Calu3 (cell line): ENCODE measurements at places on chromosomes 6 and 20. TPM values are rescaled to one million over a fixed set of nuclear protein-coding genes. Genes with fewer than 3 reads are reported as not detected.
A peak's percentile ranks its signal among the peaks of the same experiment; 100 is the strongest.

- peak; percentile 3 for DNase-seq
Observed at GRCh38 chr20:60372822-60373221, 414.6 kb downstream of the CDH26 start.

- DNase-seq, result no peak
Observed at GRCh38 chr6:48747040-48747439, 636.0 kb upstream of the PTCHD4 start.

DNA sequence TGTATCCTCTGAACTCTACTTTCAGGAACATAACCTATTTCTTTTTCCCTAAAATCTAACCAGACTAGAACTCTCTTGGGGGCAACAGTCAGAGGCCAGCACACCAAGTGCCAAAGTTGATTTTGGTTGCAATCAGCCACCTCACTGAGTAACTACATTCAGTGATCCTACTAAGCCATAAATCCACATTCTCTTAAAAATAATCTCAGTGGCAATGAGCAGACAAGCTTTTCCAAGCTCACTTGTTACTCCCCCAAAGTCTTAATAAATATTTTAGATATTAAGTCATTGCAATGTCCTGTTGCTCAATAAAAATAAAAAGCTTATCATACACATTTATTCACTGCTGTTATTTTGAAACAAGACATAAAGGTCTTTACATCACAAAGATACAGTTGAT lies 9.8 kb downstream of the RGS17 start:
- no peak for DNase-seq

- no peak for DNase-seq
Observed at GRCh38 chr6:157956171-157956730, 25.4 kb upstream of the SYNJ2 start.

Gene MAK
- 0.27 and 0.35 TPM in 2 replicates for total RNA-seq

DNA sequence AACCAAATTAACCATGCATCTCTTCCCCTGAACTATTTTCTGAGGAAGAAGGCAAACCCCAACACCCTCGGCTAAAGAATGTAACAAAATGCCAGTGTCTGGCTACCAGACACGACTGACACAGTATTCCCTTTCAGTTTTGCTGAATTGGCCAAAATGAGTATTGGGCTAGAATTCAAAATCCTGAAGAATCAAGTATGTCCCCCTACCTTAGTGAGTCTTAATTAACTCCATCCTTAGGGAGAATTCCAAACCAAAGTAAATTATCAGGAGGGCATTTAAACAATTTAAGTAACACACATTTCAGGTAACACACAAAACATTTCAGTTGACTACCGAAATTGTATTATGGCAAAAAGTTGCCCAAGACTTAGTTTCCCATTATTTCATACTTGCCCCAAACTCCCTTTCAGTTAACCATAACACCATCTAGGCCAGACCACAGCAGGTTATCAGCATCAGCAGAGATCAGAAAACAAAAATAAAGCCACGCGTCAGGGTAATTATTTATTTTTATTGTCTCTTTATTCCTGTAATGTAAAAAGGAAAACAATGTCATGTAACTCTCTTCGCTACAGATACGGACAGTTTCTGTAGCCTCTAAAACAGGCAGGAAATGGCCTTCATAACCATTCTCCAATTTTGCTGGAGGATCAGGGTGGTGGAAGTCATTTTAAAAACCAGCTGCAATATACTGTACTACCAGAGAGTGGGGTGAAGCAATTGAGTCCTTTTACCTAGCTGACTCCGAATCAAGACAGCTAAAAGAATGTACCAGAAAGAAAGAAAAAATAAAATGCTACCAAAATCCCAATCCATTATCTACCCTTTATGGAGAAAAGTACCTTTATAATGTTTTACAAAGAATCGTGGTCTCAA lies 1.9 kb downstream of the SNX5 start:
- DNase-seq, result no peak

Gene BANF2
- not detected in 2 replicates for total RNA-seq

GRCh38 chr20:830011-830521 lies 3.4 kb upstream of the FAM110A start:
- no peak for DNase-seq

- DNase-seq, result no peak
Observed at GRCh38 chr6:158793432-158793831, 25.7 kb downstream of the EZR start.

DNA sequence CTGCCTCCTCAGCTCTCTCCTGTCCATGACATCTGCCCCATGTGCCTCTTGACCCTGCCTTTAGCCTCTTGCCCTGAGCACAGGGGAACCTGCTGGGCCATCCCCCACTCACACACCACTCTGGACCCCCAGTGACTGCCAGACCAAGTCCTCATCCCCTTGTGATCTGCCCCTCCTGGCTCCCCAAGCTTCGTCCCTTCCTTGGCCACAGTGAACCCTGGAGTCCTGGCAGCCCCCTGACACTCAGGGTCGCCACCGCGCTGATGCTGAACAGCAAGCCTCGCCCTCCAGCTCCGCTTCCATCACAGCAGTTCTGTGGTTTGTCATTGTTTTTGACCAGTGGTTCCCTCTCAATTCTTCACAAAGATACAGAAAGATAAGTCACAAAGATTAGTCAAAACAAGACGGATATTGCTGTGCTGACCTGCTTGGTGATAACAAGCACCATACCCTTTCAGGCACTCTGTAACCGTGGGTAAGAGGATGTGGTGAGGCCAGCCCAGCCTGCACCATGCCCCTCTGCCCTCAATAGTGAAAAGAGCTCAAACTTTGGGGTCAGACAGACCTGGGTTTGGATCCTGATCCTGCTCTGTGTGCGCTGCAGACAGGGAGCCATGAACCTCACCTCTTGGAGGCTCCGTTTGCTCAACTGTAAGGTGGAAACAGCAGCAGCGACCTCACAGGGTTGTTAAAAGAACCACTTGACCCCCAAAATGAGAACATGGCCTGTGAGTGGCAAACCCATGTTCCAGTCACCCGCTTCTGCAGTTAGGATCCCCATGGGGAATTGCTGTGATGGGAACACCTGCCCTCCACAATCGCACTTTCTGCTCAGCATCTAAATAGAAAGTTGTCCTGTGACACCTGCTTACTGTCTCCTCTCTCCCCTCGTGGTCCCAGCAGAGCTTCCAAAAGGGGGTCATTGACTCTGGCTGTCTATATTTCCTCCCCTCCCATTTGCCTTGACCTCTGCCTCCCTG lies 114.5 kb downstream of the TOX2 start:
- no peak for DNase-seq

DNA sequence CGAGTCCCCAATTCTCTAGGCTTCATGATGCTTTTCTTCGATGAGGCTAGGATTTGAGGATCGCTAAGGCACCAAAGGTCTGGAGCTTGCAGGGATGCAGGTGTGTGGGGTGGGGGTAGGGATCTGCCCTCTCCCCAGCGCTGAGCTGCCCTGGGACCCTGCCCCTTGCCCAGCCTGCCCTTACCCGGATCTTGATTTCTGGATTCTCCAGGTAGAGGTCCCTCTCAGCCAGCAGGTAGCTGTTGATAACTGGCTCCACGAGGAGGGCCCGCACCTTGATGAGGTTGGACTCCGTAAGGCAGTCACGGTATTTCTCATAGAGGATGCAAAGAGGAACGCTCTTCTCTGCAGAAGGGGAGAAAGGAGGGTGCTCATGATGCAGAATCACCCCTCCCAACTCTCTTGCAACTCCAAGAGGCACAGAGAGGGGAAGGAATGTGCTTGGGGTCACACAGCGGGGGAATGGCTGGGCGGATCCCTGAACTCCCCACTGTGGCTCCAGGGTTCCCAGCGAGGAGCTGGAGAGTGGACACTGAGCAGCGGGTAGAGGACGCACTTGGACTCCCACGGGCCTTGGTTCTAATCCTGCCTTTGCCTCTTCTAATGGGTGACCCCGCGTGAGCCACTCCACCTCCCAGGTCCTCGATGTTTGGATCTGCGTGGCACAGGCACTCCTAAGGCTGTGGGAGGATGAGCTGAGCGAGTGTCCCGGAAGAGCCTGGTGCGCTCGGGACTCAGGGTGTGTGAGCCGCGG lies 32.7 kb downstream of the TGM2 start:
- no peak for DNase-seq

- peak; percentile 12 for DNase-seq
Observed at GRCh38 chr20:7980332-7981046, 39.1 kb downstream of the TMX4 start.

DNA sequence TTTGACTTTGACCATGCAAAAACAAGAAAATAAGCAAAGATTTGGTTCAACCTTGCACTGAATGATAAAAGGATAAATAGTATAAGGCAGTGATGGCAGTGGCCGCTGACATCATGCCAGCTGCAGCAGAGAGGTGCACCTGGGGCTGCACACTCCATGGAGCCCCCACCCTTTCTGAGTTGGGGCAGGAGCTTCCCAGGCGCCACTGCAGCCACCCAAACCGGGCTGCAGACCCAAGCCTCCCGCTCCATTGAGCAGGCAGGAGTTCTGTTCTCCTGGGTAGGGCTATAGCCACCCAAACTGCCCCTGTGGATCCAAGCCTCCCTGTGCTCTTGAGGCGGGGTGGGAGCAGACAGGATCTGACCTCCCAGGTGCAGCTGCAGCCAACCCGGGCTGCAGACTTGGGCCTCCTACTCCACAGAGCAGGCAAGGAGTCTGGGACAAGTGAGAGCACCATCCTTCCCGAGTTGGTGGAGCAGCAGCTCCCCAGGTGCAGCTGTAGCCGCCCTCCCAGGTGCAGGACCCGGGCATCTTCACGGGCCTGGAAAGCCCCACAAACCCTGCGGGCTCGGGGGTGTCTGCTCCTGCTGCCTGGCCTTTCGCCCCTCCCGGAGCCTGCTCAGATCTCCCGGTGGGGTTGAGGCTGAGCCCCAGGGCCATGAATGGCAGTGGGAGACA lies 537.9 kb downstream of the TENT5A start:
- DNase-seq, result no peak

- DNase-seq, result no peak
Observed at GRCh38 chr6:124873066-124873410, 89.2 kb upstream of the RNF217 start.

GRCh38 chr6:79702691-79703090 lies 71.6 kb downstream of the SH3BGRL2 start:
- no peak for DNase-seq

- DNase-seq, result peak; percentile 51
Observed at GRCh38 chr6:112337209-112337638, 9.9 kb upstream of the RFPL4B start.

DNA sequence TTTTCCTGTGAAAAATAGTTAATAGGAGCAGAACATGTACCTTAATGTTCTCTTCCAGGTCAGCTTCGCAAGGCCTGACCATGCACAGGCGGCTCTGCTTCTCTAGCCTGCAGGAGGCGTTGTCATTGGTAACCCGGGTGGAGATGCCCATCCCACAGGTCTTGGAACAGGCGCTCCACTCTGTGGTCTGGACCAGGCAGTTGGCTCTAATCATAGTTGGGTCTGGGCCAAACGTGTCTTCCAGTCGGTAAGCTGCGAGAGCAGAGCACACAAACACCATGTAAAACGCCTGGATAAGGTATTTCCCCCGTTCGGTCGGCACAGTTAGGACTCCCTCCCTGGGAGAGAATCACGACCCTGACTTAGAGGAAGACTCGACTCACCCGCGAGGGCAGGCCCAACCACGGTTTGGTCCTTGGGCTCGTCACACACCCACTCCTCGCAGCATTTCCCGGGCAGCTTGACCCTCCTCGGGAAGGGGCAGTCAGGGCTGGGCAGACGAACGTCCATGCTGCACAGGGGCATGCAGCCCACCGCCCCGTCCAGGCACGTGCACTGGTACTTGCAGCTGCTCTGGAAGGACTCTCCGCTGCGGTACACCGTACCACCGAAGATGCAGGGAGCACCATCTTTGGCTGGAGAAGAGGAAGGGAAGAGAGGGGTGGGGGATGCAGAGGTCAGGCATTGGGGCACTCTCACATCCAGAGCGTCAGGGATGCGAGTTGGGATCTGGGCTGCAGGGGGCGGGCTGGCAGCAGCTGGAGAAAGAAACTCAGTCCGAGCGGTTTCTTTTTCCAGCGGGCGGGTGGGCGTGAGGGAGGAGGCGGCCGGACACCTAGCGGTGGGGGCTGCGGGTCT lies 1.0 kb downstream of the CCN2 start:
- peak; percentile 80 for DNase-seq

DNA sequence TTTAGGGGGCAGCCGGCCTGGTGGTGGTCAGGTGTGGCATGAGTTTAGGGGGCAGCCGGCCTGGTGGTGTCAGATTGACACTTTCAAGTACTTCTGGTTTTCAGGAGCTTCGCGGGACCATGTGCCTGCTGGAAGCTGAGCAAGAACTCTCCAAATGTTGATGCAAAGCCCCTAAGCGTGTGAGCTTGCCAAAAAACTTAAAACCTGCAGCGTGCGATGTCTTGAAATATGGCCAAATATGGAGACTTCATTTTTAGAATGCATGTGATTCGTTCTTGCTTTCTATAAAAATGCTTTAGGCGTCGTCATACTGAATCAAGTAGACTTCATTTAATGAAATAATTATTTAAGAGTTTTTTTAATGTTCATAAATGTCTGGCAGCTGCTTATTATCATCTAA lies 149.4 kb downstream of the SMOC2 start:
- DNase-seq, result no peak

DNA sequence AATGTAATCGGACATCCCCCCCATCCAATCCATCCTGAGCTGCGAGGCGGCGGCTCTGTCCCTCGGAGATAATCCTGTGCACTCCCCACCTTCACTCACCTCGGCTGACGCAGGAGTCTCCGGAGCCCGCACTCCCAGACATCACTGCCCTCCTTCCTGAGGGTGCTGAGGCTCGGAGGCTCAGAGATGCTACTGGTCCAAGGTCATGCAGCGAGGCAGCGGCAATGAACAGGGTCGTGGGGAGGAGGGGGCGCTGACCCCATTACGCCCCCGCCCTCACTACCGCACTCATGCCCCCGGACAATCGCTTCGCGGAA lies 485 bp downstream of the ADISSP start:
- no peak for DNase-seq

DNA sequence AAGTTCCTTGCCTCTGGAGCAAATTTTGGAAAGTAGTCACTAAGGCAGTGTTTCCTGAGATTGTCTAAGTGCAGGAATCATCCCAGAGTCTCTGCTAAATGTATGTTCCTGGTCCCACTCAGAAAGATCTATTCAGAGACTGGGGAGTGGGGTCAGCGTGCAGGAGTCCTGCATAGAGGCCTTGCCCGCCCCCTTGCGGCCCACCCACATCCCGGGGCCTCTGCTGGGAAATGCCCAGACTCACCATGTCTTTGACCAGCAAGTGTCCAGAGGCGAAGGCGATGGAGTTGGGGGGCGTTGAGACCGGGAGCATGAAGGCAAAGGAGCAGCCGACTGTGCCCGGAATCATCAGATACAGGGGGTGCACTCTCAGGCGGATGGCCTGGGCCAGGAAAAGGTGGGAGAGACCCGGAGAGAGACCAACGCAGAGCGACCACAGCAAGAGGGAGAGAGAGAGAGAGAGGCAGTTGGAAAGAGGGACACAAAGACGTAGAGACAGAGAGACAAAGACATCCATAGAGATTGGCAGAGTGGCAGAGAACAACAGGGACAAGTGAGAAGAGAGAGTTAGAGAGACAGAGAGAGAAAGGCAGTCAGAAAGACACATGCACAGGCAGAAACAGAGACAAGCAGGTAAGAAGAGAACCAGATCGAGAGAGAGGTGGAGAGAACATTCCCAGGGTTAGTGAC lies 12.9 kb upstream of the OCSTAMP start:
- no peak for DNase-seq
